ENCODE measurements at places on chromosomes 13 and 19.

DNA sequence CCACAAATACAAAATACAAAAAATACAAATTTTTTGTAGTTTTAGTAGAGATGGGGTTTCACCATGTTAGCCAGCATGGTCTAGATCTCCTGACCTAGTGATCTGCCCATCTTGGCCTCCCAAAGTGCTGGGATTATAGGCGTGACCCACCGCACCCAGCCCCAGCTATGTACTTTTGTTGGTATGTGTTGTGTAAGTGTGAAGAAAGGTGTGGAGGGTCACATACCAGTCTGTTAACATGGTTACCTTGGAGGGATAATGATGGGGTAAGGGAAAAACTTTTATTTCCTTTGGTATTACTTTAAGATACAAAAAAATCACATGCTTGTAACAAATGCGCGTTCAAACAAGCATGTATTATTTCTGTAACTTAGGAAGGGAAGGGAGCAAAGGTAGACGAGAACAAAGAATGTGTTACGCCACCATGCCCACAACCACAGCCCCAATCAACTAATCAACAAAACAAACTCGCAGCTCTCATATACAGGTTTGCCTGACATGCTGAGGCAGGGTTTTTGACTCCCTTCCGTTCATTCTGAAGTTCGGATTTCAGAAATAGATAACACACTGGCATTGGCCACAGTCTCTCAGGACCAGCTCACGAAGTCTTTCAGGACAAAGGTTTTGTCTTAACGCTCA, 13.5 kb upstream of the VWA8 start:
- no peak for DNase-seq

DNA sequence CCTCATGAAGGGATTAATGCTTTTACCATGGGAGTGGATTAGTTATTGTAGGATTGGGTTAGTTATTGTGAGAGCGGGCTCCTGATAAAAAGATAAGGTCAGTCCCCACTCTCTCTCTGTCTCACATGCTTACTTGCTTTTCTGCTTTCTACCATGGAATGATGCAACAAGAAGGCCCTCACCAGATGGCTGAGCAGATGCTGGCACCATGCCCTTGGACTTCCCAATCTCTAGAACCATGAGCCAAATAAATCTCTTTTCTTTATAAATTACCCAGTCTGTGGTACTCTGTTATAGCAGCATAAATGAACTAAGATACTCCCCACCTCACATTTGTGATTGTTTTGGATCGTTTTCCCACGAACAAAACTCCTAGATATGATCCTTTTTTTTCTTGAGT, 353.8 kb downstream of the DNAJC15 start:
- DNase-seq: no peak

- DNase-seq: no peak
Observed at GRCh38 chr19:7888145-7888825, at the start of gene LRRC8E. Gene LRRC8E, plus strand, starts transcription at chr19:7888510. Its CDS starts 7,094 bp downstream, at chr19:7895604.

DNA sequence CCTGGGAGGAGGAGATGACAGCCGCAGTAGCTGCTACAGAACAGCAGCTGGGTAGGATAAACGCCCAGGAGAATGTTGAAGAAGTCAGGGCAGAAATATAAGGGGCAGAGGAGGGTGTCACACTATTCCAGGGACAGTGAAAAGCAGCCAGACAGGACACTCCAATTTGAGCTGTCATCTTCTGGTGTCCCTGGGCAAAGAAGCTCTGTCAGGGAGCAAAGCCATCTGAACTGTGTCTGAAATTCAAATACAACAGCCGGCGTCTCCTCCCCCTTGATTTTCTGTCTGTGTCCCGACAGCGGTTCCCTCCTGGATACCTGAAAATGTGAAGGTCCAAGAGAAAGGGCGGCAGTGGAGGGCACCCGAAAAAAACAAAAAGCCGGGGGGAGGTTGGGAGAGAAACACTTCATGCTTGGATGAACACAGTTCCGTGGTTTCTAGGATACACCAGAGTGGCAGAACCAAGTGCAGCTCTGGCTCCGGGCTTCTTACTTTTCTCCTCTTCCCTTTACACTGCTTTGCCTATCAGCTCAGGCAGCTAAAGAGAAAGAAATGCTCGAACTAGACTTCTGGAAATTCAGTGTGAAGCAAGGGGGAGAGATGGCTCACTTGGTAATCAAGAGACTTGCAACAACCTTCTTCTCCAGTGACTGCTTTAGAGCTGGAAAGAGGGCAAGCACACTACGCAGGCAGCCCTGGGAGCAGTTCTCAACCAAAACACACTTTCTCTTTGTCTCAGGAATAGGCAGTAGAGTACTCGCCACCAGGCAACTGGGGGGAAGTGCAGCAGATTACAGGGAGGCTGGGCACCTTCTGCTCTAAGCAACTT, 465.6 kb downstream of the ITGBL1 start:
- DNase-seq: no peak

DNA sequence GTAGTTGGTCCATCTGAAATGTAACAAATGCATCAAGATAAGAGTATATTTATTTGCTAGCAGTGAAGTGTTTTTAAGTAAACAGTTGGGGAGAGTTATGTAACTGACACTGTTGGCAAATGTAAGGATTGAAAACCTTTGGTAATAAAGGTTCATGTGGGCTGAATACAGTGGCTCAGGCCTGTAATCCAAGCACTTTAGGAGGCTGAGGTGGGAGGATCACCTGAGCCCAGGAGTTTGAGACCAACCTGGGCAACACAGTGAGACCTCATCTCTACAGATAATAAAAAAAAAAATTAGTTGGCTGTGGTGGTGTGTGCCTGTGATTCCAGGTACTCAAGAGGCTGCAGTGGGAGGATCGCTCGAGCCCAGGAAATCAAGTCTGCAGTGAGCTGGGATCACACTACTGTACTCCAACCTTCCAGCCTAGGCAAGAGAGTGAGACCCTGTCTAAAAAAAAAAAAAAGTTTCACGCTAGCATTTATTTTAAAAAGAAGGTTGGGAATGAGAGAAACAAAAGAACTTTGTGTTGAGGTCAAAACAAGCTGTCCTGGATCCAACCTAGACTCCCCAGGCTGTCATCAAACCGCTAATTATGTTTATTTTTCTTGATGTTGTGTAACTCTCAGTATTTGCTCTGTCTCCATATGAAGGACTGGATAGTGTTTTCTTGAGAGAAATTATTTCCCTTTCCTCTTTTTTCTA, 20.7 kb downstream of the SETDB2 start:
- no peak for DNase-seq

GRCh38 chr19:46731007-46731501, 14.1 kb upstream of the PRKD2 start:
- no peak for DNase-seq

DNA sequence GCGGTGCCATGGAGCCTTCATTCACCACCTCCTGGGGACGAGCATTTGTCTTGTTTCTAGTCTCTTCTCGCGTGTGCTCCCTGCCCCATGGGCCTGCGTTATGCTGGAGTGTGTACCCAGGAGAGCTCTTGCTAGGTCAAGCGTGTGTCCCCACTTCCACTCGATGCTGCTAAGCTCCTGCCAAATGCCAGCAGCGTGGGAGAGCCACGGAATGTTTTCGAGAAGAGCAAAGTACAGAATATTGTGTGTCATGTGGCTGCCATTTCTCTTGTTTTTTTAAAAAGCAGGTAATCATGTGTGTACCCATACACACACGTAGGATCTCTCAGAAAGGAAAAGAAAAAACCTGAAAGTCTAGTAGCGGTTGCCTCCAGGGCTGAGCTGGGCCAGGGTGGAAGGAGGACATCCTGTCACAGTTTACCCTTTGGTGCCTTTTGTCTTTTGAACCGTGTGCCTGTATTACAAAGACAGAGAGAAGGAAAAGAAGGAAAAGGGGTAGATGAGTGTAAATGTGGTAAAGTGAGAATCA, 28.6 kb downstream of the PAK4 start:
- no peak for DNase-seq

GRCh38 chr13:73011751-73012150, 47.1 kb upstream of the KLF5 start:
- no peak for DNase-seq

GRCh38 chr19:53824134-53824611, at the start of gene NLRP12:
Gene NLRP12, minus strand, starts transcription at chr19:53824314. Its CDS starts 140 bp downstream, at chr19:53824174.
- no peak for DNase-seq

GRCh38 chr13:109783447-109783814, 3.0 kb downstream of the IRS2 start:
- DNase-seq: no peak

DNA sequence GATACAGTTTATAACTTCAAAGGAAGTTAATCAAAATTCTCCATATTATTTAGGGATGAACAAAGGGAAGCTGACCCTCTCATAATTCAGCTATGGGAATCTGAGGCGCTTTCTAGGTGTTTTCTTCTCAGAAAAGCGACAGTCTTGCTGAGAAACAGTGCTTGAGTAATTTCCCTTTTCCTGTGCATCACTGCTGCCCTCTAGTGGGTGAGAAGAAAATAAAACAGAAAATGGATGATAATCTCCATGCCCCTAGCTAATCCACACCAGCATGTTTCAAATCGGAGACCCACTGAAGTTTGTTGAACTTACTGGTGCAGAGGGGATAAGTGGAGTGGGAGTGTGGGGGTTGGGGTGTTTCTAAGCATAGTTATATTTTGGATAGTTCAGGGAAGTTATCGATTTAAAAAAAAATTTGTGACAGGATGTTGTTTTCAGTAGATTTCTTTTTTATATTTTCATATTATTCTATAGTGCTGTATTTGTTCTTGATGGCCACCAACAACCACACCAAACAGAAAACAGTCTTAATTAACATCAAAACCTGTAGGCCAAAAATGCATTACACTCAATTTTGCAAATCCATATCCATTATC, 21.4 kb downstream of the LCP1 start:
- DNase-seq: no peak

DNA sequence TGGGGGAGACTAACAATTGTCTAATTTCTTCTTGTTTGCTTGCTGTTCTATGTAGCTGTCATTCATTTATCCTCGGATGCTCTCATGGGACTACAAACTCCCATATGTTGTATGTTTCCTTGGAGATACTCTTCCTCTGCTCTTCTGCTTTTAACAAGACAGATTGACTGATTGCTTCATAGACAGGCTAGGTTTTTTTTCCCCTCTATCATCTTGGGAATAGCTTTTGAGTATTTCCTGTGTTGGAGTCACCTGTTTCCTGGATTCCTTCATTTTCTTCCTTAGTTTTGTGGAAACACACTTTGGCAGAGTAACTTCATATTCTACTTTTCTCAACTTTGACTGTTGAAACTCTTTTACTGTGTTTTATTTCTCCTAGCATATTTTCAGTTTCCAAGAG, 27.6 kb downstream of the EDNRB start:
- DNase-seq: no peak

GRCh38 chr13:83355041-83355440, 527.2 kb downstream of the SLITRK1 start:
- no peak for DNase-seq

GRCh38 chr19:10653482-10653731, 739 bp upstream of the ILF3 start:
- no peak for DNase-seq

DNA sequence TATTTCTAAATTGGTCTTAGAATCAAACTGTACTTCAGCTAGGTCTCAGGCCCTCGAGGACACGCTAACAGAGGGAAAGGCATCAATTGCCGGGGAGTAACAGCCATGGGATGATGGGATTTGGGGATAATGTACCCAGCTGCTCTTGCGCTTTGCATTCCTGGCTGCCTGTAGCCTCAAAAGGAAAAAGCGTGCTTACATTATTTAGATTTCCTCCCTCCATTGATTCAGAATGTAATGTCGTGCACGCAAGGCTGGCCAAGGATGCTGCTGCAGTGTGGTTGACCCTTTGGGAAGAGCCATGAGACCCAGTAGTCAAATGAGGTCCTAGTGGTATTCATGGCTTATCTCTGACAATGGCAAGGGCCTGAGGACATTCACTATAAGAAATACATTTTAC, 95.1 kb downstream of the SLC7A1 start:
- no peak for DNase-seq

DNA sequence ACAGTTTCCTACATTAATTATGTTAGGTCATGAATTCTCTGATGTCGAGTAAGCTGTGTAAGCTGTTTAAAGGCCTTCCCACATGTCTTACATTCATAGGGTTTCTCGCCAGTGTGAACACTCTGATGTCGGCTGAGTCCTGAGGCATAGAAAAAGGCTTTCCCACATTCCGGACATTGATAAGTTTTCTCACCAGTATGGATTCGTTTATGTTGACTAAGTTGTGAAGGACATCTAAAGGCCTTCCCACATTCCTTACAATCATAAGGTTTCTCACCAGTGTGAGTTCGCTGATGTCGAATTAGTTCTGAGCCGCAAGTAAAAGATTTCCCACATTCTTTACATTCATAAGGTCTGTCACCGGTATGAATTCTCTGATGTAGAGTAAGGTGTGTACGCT, 24.9 kb downstream of the ZNF850 start:
- no peak for DNase-seq

DNA sequence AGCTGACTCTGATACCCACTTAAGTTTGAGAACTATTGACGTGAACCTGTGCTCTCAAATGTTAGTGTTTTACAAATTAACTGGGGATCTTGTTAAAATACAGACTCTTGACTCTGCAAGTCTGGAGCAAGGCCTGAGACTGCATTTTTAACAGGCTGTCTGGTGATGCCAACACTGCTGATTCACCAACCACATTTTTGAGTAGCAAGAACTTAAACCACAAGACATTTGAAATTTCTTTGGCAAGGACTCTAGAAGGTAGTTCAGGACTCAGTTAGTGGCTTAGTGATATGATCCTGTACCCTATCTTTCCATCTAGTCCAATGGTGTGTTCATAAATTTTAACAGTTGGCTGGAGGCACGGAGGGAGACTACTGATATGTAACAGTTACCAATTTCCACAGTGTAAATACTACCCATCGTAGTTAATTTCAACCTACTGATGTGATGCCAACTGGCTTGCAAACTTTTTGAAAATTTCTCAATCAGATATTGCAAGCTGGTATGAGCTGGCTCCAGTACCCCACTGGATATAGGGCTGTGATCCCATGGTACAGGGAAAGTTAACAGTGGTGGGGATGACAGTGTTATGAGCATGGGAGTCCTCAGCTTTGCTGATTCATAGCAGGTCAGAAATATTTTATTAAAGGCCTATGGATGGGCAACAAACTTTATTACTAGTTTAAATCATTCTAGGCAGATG, 255.1 kb downstream of the TBC1D4 start:
- DNase-seq: no peak

DNA sequence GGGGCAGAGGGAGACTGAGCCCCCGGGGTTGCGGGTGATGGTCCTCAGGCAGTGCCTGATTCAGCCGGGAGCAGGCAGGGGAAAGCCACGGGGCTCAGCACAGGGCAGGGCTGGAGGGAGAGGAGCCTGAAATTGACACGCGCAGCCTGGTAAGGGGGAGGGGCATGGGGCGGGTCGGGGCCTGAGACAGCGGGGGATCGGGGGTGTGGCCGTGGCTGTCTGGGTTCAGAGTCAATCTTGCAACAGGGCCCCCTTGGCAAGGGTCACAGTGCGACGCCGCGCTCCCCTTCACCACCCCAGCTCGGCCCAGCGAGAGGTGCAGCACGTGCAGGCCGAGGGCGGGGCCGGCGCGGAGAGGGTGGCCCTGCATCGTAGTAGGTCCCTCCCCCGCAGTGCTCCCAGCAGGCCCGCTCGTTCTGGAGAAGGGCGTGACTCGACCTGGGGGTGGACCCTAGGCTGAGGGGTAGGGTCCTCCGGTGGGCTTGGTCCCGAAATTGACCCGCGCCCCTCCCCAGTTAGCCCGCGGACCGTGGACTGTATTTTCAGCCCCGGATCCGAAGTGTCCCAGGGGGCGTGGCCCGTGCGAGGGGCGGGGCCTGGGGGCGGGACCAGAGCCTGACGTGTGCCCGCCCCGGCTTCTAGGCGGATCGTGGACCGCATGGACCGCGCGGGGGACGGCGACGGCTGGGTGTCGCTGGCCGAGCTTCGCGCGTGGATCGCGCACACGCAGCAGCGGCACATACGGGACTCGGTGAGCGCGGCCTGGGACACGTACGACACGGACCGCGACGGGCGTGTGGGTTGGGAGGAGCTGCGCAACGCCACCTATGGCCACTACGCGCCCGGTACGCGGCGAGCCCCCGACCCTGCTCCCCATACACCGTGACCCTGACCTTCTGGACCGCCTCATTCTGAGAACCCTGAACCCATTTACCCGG, 6.0 kb downstream of the RCN3 start:
- DNase-seq: peak; percentile 28

All from esophagus squamous epithelium (tissue), 5 donors.